Uterus (tissue), 4 donors: ENCODE measurements at places on chromosomes 11 and 22. TPM values are rescaled to one million over a fixed set of nuclear protein-coding genes. Genes with fewer than 3 reads are reported as not detected.

The SEPTIN5 gene
- total RNA-seq = 30.7 TPM

DNA sequence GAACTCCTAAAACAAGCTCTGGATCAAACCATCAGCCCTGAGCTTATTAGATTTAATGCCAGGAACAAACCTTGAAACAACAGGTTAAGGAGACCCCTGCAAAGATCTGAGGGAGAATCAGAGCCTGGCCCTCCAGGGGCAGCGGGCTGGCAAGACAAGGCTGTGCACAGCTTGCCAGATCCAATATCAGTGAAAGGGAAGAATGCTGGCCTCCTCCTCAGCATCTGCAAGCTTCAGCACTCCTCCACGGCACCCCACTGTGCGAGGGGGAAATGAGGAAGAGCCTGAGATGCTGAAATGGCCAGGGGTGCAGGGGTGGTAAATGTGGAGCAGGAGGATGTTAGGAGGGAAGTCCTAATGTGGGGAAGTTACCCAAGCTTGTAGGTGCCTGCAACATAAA lies 167.0 kb downstream of the TENM4 start:
- no peaks in the 10 kb centered on the region for H3K36me3 ChIP-seq
- DNase-seq = no peak
- no peaks in the 10 kb centered on the region for H3K27me3 ChIP-seq
- H3K4me3 ChIP-seq = no peak overlapping the region
- H3K27ac ChIP-seq = no peak overlapping the region

The OR51E2 gene
- 0.69 TPM for total RNA-seq

GRCh38 chr11:63501236-63501635 lies 4.6 kb upstream of the LGALS12 start:
- DNase-seq = no peak
- H3K36me3 ChIP-seq = no peaks in the 10 kb centered on the region
- H3K4me1 ChIP-seq = no peaks in the 10 kb centered on the region
- H3K27ac ChIP-seq = no peak overlapping the region
- H3K27me3 ChIP-seq = no peaks in the 10 kb centered on the region

The CREB3L1 gene
- total RNA-seq = 14.8 TPM

The CDC42BPG gene
- 0.61 TPM for total RNA-seq

The SLC16A8 gene
- total RNA-seq = not detected
